Posterior vena cava (tissue), 2 donors: ENCODE measurements at places on chromosomes 7 and 10. TPM values are rescaled to one million over a fixed set of nuclear protein-coding genes. Genes with fewer than 3 reads are reported as not detected.

The ZNF503 gene
- total RNA-seq = 36.0 TPM

- peak; percentile 89 for DNase-seq
Observed at GRCh38 chr10:69629897-69630650, at the start of gene FAM241B. Gene FAM241B (plus strand): TSS chr10:69630247. CDS start chr10:69631744, 1,497 bp downstream.

The SLC12A9 gene
- 22.8 TPM for total RNA-seq

DNA sequence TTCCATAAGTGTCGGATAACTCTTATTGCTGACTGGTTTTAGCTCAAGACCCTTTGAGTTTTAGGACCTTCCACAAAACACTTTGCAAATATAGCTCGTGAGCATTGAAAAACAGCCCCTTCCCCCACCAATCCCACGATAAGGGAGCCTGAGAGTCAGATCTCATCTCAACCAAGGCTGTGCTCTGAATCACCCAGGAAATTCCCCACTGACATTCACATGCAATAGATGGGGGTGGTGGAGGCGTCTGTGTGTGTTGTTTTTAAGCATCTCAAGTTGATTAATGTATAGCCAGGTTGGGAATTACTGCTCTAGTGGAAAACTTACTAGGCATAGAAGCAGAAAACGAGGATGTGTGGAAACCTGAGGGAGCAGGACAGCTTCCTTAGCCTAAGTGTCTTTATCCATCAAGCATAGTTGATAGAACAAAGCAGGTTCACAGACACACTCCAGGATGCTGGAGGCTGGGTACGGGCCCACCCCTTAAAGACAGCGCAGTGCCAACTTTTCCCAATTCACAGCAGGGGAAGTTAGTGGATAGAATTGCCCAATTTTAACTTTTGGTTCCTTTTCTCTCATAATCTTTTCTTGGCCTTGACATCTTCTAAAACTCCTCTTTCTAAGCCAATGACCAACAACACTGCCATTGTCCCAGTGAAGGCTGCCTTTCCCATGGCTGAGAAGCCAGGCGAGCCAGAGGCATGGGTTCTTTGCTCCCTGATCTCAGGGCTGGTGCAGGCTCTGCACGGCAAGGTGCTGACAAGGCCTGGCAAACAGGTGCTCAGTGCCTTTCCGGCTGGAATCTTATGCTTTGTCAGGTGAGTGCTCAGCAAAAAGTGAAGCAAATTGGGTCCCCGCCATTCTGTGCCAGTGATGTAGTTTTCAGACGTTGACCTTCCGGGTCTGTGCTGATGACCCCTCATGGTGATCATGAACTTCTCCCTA lies 98.5 kb upstream of the INSIG1 start:
- DNase-seq = peak; percentile 71

DNA sequence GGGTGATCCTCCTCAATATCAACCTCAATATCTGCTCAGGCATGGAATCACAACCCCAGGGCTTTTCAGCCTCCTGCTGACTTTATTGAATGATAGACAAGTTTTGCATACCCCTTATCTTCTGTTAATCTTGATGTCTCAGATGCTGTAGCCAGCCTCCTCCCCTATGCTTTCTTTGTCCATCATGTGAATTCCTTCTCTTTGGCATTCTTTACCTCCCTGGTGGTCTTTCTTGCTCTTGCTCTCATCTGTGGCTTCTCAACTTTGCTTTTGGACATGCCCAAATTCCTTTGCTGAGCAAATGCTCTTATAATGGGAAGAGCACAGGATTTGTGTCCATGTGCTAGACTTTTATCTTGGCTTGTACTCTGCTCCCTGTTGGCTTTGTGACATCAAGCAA lies 73.4 kb upstream of the FAM13C start:
- DNase-seq = no peak

DNA sequence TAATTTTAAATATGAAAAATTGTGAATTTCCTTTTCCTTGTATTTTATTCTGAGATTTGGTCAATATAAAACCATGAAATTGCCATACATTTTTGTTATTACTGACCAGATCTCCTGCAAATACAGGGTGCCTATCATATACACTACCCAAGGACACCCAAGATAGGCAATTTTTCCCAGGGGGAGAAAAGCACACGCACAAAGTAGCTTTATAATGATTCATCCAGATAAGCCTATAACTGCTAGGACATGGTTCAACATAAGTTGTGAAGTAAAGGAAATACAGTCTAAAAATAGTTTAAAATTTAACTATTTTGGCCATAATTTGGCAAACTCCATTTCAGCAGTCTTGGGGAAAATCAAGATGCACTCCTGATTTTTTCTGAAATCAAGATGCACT lies 4.8 kb downstream of the RUFY2 start:
- DNase-seq = no peak

DNA sequence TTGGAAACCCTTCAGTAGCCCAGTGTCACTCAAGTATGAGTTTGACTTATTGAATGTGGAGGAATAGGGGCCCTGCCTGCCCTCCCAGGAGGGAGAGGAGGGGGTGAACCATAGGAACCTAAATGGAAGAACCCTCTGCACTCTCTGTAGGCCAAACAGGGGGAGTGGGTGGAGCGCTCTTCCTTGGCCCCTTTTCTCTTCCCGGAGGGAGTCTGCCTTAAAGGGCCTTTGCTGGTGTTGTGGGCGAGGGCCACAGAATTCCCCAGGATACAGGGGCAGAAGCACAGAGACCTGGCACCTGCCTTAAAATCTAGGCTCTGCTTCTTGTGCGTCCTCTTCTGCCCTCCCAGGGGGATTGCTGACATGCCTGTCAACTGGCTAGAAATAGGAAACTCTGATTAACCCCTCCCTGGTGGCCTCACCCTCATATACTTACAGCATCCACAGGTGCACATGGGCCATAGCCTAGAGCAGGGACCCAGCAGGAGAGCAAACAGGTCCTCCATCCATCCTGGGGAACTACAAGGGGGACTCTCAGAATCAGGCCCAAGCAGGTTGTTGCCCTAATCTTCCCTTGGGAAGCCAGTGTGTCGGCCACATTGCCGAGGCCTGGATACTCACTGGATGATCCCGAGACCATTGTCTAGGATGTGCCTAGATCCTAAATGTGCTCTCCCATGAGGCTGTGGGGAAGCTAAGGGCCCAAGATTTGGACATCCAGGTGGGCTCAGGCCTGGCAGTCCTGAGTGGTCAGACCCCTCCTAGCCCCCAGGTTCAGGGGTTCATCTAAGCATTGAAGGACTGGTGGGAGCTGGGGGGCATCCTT lies 3.4 kb downstream of the TRIM8 start:
- no peak for DNase-seq

The CNPY4 gene
- 18.3 TPM for total RNA-seq
